Foreskin fibroblast (primary cell): ENCODE measurements at places on chromosomes 16 and 17.
A peak's percentile ranks its signal among the peaks of the same experiment; 100 is the strongest.

GRCh38 chr16:11605891-11606290 lies 19.2 kb upstream of the LITAF start:
- no peak for DNase-seq

GRCh38 chr16:19393226-19394111 lies 24.2 kb upstream of the TMC5 start:
- no peak for DNase-seq

DNA sequence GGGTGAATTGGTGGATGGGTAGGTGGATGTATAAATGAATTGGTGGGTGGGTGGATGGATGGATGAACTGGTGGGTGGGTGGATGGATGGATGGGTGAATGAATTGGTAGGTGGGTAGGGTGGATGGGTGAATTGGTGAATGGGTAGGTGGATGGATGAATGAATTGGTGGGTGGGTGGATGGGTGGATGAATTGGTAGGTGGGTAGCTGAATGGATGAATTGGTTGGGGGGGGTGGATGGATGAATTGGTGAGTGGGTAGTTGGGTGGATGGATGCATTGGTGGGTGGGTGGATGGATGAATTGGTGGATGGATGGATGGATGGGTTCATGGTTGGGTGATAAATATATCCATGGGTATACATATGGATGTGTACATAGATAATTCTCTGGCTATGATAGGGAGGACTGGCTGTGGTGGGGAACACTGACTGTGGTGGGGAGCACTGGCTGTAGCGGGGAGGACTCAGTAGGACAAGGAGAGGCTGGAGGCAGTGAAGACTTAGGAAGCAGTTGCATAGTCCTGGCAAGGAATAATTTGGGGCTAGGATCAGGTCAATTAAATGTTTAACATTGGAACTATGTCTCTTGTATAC lies 54.4 kb downstream of the ABCC1 start:
- DNase-seq = no peak

DNA sequence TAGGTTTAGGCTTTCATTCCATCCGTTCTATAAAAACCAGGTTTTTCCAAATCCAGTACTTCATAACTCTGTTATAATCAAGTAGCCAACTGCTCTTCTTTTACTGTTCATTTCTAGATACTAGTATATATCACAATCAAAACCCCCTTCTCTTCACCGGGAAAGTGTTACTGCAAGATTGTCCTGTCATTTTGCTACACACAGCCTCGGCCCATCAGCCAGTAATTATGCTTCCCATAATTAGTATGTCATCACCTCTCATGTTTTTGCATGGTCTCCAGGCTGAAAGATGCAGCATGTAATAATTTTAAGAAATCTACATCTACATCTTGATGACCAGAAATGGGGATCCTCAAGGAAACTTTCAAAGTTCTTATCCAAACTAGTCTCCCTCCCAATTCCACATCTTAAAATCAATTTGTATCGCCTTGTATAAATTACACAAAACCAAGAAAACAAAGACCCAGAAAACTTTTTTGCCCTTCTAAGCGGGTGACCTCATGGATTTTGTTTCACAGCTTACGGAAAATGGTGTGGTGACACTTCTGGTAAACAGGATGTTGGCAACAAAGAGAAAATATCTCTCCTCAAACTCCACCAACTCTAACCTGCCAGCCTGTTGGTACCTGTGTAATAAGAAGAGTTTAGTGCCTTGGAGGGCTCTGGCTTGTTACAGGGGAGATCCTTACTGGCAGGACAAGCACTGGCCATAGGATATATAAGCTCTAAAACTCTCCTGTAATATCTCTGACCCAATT lies 9.3 kb downstream of the TACO1 start:
- DNase-seq = no peak

DNA sequence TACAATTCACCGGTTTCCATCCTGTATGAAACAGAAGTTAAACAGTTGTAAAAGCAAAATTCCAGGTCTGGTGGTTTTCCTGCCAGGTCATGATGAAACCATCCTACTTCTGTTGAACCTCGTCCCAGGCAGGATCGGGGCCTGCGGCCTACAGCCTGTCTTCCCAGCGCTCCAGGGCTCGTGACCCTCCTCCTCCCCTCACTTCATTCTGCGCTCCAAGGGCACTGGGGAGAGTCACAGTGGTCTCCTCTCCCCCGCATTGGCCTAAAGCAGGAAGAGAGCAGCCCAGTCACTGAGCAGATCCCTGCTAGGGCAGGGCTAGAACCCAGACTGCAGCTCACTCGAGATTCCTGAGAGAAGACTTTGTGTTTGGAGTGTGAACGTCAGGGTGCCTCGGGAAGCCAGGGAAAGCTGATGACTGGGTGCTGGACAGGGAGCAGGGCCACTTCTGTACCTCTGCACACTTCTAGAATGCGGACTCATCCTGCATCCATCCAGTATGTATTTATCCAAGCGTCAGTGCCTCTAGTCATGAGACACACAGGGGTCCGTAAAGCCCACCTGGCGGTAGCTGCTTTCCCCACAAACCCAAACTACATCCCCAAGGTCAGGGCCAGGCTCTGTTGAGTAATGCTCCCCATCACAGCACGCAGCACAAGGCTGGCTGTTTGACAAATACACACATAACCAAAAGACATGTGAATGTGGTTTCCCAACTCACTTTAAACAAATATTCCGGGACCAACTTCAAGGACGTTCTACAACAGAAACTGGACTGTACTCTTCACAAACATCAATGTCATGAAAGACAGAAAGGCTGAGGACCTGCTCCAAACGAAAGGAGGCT lies 1.7 kb upstream of the ITGAE start:
- peak; percentile 52 for DNase-seq

DNA sequence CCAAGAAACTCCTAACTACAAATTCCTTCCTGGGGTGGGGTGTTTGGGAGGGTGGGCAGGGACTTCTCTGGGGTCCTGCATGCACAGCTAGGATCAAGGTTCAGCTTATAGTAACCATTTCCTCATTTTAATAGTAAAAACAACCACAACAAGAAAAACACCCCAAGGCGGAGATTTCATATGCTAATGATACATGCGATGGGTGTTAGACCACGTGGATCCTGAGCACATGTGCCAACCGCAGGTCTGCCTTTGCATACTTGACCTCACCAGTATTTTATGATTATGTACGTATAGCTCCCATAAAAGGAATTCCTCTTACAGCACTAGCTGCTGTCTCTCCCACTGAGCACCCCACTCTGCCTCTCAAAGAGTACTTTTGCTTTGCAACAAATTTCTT lies 1.9 kb downstream of the KRTAP4-11 start:
- DNase-seq = no peak

GRCh38 chr16:58127033-58127556 lies 2.1 kb downstream of the CFAP20 start:
- DNase-seq = peak; percentile 65

DNA sequence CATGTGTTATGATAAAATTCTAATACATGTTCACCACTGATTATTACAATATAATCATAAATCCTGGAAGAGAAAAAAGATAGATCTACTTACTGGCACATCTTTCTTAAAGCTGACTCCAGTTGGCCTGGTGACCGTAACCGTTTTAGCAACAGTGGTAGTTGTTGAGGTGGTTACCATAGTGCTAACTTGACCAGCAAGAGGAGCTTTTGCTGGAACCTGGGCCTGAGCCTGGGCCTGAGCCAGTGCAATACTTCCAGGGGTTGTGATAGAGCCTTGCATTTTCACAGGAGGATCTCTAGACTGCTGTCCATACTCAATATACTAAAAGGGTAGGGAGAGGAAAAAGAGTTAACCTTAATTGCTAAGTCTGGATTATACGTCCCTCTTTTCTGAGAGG lies 36.2 kb downstream of the SETD6 start:
- DNase-seq = no peak

- peak; percentile 37 for DNase-seq
Observed at GRCh38 chr17:81865733-81866439, 5.3 kb downstream of the ARHGDIA start.

DNA sequence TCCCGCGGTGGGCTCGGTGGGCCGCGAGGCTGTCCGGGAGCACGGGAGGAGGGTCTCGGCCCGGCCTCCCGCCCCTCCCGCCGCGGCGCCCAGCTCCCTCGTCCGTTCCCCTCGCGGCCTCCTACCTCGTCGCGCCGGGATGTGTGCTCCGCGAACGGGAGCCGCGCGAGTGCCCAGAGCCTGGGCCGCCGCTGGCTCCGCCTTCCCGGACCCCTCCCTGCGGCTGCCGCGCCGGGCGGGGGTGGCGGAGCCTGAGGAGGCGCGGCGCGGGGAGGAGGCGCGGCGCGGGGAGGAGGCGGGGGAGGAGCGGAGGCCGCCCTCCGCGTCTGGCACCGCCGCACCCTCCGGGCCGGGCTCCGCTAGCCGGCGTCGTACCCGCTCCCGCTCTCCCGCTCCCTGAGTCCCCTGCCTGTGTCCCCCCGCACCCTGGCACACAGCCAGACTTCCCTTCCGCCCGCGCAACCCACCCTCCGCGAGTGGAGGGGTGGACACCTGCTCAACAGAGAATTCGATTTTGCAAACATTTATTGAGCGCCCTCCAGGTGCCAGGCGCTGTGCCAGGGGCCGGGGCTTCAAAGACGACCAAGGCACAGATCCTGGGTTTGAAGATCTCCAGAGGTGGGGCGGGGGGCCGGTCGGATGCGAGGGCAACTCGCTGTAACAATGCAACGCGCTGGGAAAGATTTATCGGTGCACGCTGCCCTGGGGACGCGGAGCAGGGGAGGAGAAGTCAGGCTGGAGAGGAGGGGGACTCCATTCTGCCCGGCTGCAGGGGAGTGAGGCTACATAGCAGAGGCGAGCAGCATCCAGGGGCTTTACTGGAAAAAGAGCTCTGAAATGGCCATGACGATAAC lies at the start of gene MPP3:
MPP3 (minus strand) TSS at position 171 of the 854 bp plus-strand sequence. CDS start 1,240 bp downstream, outside the sequence.
- peak; percentile 92 for DNase-seq

DNA sequence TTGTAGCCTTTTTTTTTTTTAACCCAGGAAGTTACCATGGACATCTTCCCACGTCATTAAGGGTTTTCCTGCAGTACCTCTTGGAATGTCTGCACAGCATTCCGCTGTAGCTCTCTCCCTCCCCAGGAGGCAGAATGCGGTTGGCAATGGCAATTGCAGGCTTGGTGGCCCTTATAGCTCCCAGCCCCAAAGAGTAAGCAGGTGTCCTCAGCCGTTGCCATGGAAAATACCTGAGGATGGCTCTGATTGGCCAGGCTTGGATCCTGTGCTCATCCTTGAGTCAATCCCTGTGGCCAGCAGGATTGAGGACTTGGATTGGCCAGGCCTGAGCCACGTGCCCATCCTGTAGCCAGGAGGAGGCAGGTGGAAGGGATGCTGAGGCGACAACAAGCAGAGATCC lies 15.5 kb upstream of the TIMP2 start:
- no peak for DNase-seq

GRCh38 chr16:55324285-55325079 lies 479 bp downstream of the IRX6 start:
- no peak for DNase-seq

DNA sequence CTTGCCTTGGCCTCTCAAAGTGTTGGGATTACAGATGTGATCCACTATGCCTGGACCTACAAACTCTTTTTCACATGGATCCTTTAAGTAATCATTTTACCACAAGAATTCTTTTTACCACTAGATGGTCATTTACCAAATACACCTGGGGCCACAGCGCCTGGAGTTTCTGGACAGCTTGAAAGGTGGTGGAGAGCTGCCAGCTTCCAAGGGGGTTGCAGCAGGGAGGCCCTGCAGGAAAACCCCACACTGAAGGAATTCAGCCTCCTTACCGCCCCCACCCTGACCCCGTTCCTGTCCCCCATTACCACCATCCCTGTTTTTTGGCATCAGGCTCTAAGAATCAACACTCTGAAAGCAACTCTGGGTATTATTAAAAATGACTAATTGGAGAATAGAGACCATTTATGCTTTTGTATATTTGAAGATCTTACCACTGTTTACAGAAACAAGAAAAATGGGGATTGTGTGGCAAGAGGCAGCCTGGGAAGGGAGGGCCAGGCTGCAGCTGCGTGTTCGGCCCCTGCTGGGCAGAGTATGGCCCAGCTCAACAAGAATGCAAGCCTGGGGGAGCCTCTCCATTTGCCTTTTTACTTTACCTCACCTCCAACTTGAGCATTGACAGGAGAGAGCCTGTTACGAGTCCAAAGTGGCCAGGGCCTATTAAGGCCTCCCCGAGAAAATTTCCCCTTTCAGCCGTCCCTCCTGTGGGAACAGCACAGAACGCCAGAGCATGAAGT lies 209.9 kb downstream of the ZFHX3 start:
- no peak for DNase-seq

DNA sequence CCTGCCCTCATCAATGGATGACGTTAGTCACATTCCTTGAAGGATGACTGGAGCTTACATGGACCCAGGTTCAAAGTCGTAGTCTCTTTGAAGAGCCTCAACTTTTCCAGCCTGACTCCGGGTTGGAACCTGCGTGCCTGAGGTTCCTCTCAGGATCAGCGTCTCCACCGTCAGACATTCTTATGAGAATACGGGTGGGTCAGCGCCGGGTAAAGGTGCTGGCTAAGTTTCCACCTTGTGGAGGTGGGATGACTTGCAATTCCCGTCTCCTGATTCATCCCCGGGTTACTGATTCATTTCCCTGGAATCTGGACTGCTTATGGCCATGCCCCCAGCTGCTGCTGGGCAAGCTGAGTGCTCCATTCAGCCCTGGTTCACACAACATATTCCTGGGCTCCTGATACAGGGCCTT lies 38.9 kb upstream of the CMIP start:
- peak; percentile 84 for DNase-seq

GRCh38 chr16:69514356-69514755 lies 51.4 kb upstream of the NFAT5 start:
- DNase-seq = no peak

GRCh38 chr16:4393240-4393600 lies 21.6 kb downstream of the VASN start:
- no peak for DNase-seq

GRCh38 chr17:4969047-4969550 lies 1.5 kb upstream of the SPAG7 start:
- peak; percentile 78 for DNase-seq

- DNase-seq = no peak
Observed at GRCh38 chr16:50821586-50821985, 79.7 kb downstream of the CYLD start.

DNA sequence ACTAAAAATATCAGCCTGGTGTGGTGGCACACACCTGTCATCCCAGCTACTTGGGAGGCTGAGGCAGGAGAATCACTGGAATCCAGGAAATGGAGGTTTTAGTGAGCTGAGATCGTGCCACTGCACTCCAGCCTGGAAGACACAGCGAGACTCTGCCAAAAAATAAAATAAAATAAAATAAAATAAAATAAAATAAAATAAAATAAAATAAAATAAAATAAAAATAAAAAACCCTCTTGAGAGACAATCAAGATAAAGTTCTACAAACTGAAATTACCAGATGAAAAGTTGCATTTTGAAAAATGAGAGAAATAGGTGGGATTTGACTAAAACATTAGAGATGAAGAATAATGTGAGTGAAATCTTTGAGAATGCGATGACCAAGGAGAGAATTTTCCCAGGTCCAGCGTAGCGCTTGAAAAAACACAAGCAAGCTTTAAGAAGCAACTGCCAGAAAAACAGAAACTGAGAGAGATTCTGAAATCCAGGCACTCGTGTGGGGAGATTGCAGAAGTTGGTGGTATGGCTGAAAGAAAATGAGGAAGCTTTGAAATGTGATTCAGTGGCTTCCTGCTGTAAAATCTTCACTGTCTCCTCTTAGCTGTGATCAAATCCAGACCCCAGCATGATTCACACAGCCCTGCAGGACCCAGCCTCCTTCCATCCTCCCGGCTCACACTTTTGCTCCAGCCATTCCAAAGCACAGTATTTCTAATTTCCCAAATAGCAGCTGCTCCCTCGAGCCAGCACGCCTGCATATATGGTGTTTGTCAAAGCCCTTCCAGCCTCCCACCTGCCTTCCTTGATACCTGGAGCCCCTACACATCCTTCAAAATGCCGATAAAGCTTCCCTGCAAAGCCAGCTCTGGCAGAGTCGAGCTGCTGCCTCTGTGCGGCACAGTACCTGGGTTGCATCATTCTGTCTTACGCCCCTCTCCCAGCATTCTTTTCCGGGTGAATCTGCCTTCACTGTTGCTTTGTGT lies 8.2 kb upstream of the CD300E start:
- peak; percentile 10 for DNase-seq
